ENCODE measurements at places on chromosomes 13 and 19. TPM values are rescaled to one million over a fixed set of nuclear protein-coding genes. Genes with fewer than 3 reads are reported as not detected.

Gene TPTE2
- not detected for total RNA-seq

Gene SELENOV
- total RNA-seq: not detected

Gene SERPINE3
- not detected for total RNA-seq

Gene HMGB1
- total RNA-seq: 185 TPM

Gene CEACAM18
- total RNA-seq: not detected

All from aortic smooth muscle cell (primary cell).